ENCODE measurements at places on chromosomes 3 and 15. TPM values are rescaled to one million over a fixed set of nuclear protein-coding genes. Genes with fewer than 3 reads are reported as not detected.

The PRKAR2A gene
- 44.1 TPM for total RNA-seq

The STAB1 gene
- total RNA-seq, result 0.12 TPM

The ACTC1 gene
- 0.52 TPM for total RNA-seq

The CADPS gene
- total RNA-seq, result 21.6 TPM

The BNC1 gene
- 2.4 TPM for total RNA-seq

The CCR2 gene
- not detected for total RNA-seq

The CLEC3B gene
- 0.43 TPM for total RNA-seq

The PCLAF gene
- 17.0 TPM for total RNA-seq

The C2CD4A gene
- 1.7 TPM for total RNA-seq

The KIF15 gene
- total RNA-seq, result 5.7 TPM

The RTP3 gene
- not detected for total RNA-seq

The KBTBD13 gene
- not detected for total RNA-seq

The GNAT1 gene
- total RNA-seq, result not detected

The TMC3 gene
- 0.10 TPM for total RNA-seq
